ENCODE measurements at places on chromosomes 6 and 20.

GRCh38 chr6:14458669-14459266 lies 341.2 kb downstream of the CD83 start:
- DNase-seq = no peak

- DNase-seq = no peak
Observed at GRCh38 chr6:10613723-10614122, 80.7 kb downstream of the C6orf52 start.

DNA sequence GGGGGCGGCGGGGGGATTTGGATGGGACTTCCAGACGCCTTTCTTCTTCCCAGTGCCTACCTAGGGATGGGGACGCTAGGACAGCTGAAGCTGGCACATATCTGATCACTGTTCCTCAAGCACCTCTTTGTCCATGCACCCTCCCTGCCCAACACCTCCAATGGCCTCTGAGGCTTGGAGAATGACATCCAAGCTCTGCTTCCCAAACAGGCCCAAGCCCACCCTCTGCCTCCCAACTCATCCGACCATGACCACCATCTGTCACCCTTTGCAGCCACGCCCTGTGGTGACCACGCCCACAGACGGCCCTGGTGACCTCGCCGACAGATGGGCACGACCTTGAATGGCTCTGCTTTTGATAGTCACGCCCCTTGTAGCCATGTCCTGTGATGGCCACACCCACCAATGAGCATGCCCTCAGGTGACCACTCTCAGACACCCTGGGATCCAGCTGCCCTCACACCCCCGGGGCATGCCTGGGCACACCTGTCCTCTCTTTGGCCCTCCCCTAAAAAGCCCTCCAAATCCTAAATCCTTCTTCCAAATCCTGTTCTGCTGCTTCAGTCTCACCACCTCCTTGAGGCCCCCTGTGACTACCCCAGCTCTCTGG lies 51.0 kb downstream of the SSR1 start:
- no peak for DNase-seq

DNA sequence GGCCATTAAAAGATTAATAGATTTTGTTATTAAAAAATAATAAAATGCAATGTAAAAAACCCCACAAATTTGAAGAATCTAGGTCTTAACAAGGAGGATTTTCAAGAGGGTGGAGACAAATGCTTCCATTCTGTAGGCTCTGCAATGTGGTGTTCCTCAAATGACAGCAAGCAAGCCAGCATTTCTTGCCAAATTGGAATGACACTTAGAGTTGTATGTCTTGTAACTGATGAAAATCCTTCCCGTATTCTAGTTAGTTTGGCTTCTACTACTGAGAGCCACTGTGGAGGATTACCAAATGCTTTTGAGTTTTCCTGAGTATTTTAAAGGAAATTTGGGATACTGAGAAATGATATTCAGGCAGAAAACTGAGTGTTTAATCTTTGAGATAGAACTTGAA lies 1225.5 kb upstream of the CITED2 start:
- DNase-seq = no peak

- no peak for DNase-seq
Observed at GRCh38 chr6:4805553-4806336, 29.5 kb downstream of the CDYL start.

DNA sequence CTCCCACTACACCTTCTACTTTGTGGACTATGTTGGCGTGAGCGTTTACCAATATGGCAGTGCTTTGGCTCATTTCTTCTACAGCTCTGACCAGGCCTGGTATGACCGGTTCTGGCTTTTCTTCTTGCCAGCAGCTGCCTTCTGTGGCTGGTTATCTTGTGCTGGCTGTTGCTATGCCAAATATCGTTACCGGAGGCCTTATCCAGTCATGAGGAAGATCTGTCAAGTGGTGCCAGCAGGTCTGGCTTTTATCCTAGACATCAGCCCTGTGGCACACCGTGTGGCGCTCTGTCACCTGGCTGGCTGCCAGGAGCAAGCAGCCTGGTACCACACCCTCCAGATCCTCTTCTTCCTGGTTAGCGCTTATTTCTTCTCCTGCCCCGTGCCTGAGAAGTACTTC lies 16.5 kb upstream of the EFHC1 start:
- no peak for DNase-seq

- DNase-seq = no peak
Observed at GRCh38 chr6:116413357-116413756, 42.6 kb downstream of the DSE start.

DNA sequence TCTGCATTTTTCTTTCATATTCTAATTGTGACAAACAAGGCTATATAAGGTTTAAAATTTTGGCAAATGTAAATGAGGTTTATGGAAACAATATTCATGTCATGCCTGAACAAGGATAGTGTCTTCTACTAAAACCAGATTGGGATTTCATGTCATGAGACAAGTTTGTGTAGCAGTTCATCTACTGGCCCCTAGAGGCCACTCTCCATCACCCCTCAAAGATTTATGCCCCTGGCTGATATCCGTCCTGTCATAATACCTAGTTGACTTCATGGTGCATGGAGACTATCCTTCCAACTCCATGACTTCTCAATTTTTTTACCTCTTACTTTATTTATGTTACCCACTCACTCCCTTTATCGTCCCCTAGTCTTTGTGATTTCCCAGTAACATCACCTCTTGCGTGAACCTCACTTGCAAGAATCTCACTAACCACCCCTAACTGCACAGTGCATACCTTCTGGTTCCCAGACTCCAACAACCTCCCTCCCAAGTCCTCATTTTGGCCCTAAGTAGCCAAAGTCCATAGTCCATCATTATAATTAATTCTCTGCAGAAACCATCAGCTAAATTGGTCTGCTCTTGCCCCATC lies 179.8 kb downstream of the TASP1 start:
- DNase-seq = no peak
